ENCODE measurements at places on chromosomes 1 and 21. TPM values are rescaled to one million over a fixed set of nuclear protein-coding genes. Genes with fewer than 3 reads are reported as not detected.

- H3K4me3 ChIP-seq = no peak overlapping the region
- H3K27ac ChIP-seq = no peak overlapping the region
- no peaks in the 10 kb centered on the region for H3K27me3 ChIP-seq
- no peak for DNase-seq
- H3K36me3 ChIP-seq = no peaks in the 10 kb centered on the region
- H3K4me1 ChIP-seq = peaks cover 2% of the 10 kb centered on the region
These were observed 22.1 kb upstream of the PRDX6 start for GRCh38 chr1:173454966-173455524.

DNA sequence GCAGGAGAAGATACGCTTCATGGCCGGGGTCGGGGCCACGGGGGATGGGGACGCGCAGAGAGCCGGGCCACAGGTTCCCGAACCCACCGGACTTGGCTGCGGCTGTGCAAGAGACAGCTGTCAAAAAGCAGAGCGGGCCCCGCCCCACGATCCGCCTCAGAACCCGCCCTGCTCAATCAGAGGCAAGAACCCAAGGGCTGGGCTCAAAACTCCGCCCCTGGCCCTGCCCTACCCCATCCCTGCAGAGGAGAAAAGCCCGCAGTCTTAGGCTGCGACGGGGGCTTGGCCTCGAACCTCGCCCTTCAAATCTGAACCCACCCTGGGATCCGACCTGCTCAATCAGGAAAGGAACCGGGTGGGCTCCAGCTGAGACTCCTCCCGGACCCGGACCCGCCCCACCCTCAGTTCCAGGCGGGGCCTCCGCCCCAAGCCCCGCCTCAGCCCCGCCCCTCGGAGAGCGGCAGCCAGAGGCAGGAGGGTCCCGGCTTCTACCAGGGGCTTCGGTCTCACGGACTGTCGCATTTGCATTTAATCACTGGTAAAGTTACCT lies at the start of gene ANKRD35:
ANKRD35 (minus strand) TSS at position 129 of the 550 bp plus-strand sequence; CDS start at position 21, 108 bp downstream.
- no peak within 1 kb of the TSS for H3K27ac ChIP-seq
- peak within 1 kb of the TSS; percentile 76 for H3K4me3 ChIP-seq
- peaks cover 3% of the 10 kb centered on the region for H3K4me1 ChIP-seq
- H3K27me3 ChIP-seq = peaks cover 3% of the 10 kb centered on the region
- DNase-seq = peak; percentile 42

GRCh38 chr21:41821081-41821755 lies 54.4 kb upstream of the RIPK4 start:
- H3K4me1 ChIP-seq = no peaks in the 10 kb centered on the region
- H3K27ac ChIP-seq = no peak overlapping the region
- H3K36me3 ChIP-seq = peaks cover 3% of the 10 kb centered on the region
- H3K4me3 ChIP-seq = no peak overlapping the region
- no peaks in the 10 kb centered on the region for H3K27me3 ChIP-seq

DNA sequence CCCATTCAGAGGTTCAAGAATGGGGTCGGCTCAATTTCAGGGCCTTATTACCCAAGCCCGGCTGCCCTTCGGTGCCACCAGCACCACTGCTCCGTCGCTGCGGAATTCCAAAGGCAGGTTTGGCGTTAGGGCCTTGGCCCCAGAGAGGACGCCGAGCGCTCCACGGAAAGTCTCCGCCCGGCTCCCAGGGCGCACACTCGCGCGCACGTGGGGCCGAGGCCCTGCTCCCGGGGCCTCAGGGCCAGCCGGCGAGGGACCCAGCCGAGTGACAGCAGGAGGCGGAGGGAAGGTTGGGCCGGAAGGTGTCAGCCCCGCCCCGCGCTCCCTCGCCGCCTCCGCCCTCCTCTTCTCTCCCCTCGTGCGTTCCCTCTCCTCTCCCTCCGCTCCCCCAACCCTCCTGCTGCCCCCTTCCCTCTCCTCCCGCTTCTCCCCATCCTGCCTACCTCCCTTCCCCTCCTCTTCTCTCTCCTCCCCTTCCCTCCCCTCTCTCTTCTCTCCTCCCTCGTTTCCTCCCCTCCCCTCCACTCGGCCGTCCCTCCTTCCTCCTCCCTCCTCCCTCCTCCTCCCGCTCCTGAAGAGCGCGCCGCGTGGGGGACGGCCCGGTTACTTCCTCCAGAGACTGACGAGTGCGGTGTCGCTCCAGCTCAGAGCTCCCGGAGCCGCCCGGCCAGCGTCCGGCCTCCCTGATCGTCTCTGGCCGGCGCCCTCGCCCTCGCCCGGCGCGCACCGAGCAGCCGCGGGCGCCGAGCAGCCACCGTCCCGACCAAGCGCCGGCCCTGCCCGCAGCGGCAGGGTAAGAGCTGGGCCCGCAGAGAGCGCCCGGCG lies at the start of gene ETS2:
ETS2 (plus strand) TSS at position 602 of the 825 bp plus-strand sequence. CDS start 4,106 bp downstream, outside the sequence.
- peak within 1 kb of the TSS; percentile 93 for H3K4me3 ChIP-seq
- peak; percentile 96 for DNase-seq
- H3K36me3 ChIP-seq = peaks cover 2% of the 10 kb centered on the region
- peaks cover 5% of the 10 kb centered on the region for H3K4me1 ChIP-seq
- no peaks in the 10 kb centered on the region for H3K27me3 ChIP-seq
- H3K27ac ChIP-seq = peak within 1 kb of the TSS; percentile 83

- H3K27ac ChIP-seq = no peak overlapping the region
- no peaks in the 10 kb centered on the region for H3K36me3 ChIP-seq
- no peaks in the 10 kb centered on the region for H3K4me1 ChIP-seq
- peaks cover 2% of the 10 kb centered on the region for H3K27me3 ChIP-seq
- H3K4me3 ChIP-seq = no peak overlapping the region
These were observed 6.6 kb downstream of the SPATA21 start for GRCh38 chr1:16430606-16431005.

GRCh38 chr1:54010415-54011117 lies 7.4 kb downstream of the LDLRAD1 start:
- no peaks in the 10 kb centered on the region for H3K36me3 ChIP-seq
- H3K4me3 ChIP-seq = no peak overlapping the region
- H3K4me1 ChIP-seq = no peaks in the 10 kb centered on the region
- DNase-seq = no peak
- no peak overlapping the region for H3K27ac ChIP-seq

- no peaks in the 10 kb centered on the region for H3K27me3 ChIP-seq
- H3K27ac ChIP-seq = peak overlapping the region; percentile 21
These were observed 897 bp downstream of the ZYG11B start for GRCh38 chr1:52727114-52727586.

DNA sequence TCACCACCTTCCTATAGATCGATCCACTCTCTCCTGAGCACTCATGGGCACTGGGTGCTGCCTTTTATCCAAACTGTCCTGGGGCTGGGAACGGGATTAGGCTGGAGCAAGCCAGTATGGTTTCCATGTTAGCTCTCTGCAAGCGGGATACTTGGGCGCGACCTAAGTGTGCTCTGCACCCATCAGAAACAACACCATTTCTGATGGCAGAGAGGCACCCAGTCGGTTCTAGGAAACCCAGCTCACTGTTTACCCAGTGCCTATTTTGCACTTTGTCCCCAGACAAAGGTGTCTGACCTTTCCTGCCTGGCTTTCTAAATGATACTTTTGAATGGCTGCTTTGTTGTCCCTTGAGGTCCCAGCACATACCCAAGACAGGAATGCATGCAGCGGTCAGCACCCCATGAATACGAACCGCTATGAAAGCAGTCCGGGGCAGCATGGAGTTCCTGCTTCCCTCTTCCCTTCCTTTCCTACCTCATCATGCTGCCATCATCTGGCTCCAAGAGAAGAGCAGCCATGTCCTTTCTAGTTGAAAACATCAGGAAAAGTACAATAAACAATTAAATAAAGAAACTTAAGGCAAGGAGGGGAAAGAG lies 83.9 kb downstream of the TRABD2B start:
- no peak overlapping the region for H3K4me3 ChIP-seq
- H3K36me3 ChIP-seq = no peaks in the 10 kb centered on the region
- no peak for DNase-seq
- no peaks in the 10 kb centered on the region for H3K4me1 ChIP-seq
- H3K27me3 ChIP-seq = no peaks in the 10 kb centered on the region

DNA sequence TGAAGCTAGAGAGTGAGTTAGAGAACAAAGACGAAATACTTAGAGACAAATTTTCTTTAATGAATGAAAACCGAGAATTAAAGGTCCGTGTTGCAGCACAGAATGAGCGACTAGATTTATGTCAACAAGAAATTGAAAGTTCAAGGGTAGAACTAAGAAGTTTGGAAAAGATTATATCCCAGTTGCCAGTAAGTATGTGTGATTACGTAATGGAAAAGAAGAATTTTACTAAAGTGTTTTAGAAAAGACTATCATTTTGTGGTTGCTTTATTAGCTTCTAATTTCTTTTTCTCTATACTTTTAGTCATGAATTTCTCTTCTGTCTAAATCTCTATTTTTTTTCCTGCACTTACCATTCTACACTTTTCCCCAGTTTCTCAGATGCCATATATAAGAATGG lies 26.7 kb downstream of the CCDC18 start:
- no peak overlapping the region for H3K27ac ChIP-seq
- H3K27me3 ChIP-seq = no peaks in the 10 kb centered on the region
- no peaks in the 10 kb centered on the region for H3K4me1 ChIP-seq
- no peak overlapping the region for H3K4me3 ChIP-seq
- no peak for DNase-seq

GRCh38 chr1:97136996-97137395 lies 415.4 kb downstream of the PTBP2 start:
- no peaks in the 10 kb centered on the region for H3K27me3 ChIP-seq
- no peak overlapping the region for H3K4me3 ChIP-seq
- H3K36me3 ChIP-seq = no peaks in the 10 kb centered on the region
- H3K27ac ChIP-seq = no peak overlapping the region
- no peak for DNase-seq

DNA sequence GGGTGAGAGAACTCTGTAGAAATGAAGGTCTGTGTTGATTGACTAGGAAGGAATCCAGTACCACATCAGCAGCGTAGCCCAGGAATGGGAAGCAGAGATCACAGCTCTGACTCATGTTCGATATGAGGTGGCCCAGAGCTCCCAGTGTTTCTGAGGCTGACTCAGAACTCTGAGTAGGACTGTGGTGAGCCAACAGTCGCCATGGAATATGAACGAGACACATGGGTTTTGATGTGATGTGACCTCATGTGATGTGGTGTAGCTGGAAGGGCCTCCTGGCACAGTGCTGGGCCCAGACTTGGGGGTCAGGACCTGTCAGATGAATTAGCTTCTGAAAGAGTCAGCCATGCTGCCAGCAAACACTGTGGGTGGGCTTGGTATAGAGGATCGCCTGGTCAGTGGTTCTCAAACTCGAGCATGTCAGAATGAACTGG lies 237.0 kb downstream of the MRPL39 start:
- peak; percentile 99 for DNase-seq
- H3K4me3 ChIP-seq = no peak overlapping the region
- H3K27me3 ChIP-seq = no peaks in the 10 kb centered on the region
- H3K27ac ChIP-seq = peak overlapping the region; percentile 67
- no peaks in the 10 kb centered on the region for H3K36me3 ChIP-seq

- no peaks in the 10 kb centered on the region for H3K36me3 ChIP-seq
- DNase-seq = no peak
- H3K4me3 ChIP-seq = no peak overlapping the region
- no peak overlapping the region for H3K27ac ChIP-seq
These were observed 9.6 kb downstream of the LRRC53 start for GRCh38 chr1:74502858-74503257.

- H3K27me3 ChIP-seq = no peaks in the 10 kb centered on the region
- H3K27ac ChIP-seq = peak within 1 kb of the TSS; percentile 84
- peak within 1 kb of the TSS; percentile 71 for H3K4me3 ChIP-seq
- H3K4me1 ChIP-seq = peaks cover 13% of the 10 kb centered on the region
- peak; percentile 95 for DNase-seq
- H3K36me3 ChIP-seq = peaks cover 9% of the 10 kb centered on the region
These were observed at the start of gene HLX for GRCh38 chr1:220879076-220879508. TSS of gene HLX (plus strand) at chr1:220879443. CDS start at chr1:220879858, 415 bp downstream.

- H3K27me3 ChIP-seq = no peaks in the 10 kb centered on the region
- H3K36me3 ChIP-seq = no peaks in the 10 kb centered on the region
- H3K27ac ChIP-seq = no peak overlapping the region
- no peak overlapping the region for H3K4me3 ChIP-seq
- no peak for DNase-seq
- H3K4me1 ChIP-seq = peaks cover 5% of the 10 kb centered on the region
These were observed 17.9 kb downstream of the UBE4B start for GRCh38 chr1:10050611-10051010.

DNA sequence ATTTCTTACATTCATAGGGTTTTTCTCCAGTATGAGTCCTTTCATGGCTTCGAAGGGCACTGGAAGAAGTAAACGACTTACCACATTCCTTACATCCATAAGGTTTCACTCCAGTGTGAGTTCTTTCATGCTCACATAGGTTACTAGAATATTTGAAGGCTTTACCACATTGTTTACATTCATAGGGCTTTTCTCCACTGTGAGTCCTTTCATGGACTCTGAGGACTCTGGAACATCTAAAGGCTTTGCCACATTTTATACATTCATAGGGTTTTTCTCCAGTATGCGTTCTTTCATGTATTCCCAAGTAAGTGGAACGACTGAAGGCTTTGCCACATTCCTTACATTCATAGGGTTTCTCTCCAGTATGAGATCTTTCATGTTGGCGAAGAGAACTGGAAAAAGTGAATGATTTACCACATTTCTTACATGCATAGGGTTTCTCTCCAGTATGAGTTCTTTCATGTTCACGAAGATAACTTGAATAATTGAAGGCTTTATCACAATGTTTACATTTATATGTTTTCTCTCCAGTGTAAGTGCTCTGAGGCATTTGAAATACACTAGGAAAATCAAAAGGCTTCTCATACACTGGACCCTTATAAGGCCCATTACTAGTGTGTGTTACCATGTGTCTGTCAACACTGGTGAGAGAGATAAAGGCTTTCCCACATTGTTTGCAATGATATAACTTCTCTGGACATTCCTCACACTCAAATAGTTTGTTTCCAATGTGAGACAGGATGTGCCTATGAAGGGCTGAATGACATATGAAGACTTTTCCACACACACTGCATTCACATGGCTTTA lies 29.9 kb upstream of the ZNF695 start:
- H3K36me3 ChIP-seq = no peaks in the 10 kb centered on the region
- no peak overlapping the region for H3K4me3 ChIP-seq
- H3K4me1 ChIP-seq = no peaks in the 10 kb centered on the region
- no peaks in the 10 kb centered on the region for H3K27me3 ChIP-seq
- no peak for DNase-seq

DNA sequence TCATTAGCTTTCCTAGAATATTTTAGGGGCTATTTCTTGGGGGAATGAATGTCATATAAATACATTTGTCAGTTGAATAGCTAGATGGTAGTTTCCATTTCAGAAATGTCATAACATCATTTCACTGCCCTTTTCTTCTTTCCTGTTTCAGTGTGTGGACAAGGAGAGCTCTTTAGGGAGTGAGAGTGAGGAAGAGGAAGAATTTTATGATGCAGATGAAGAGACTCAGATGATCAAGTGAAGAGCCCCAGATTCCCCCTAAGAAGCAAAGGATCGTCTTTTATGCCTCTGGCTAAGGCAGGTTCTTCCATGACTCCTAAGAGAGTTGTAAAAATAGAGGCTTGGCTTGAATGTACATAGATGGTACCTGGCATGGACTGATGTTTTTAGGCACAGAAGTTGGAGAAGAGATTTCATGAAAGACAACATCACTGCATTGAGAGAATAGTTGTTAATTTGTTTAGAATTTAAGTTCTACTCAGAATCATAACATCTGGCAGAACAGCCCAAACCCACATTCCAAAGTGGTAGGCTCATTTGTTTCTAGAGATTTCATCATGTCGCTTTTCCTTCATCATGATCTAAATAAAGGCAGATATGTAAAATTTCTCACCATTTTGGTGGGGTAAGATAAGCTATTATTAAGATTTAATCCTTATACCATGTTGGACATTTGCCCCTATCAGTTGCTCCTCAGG lies 44.2 kb upstream of the MAB21L3 start:
- DNase-seq = peak; percentile 43
- H3K4me1 ChIP-seq = peaks cover 11% of the 10 kb centered on the region
- no peaks in the 10 kb centered on the region for H3K27me3 ChIP-seq
- no peaks in the 10 kb centered on the region for H3K36me3 ChIP-seq
- peak overlapping the region; percentile 75 for H3K27ac ChIP-seq

Gene ECM1
- 137 TPM for polyA plus RNA-seq

Gene SCNM1
- 32.7 TPM for polyA plus RNA-seq

Gene GPR25
- polyA plus RNA-seq = not detected

Gene HRNR
- polyA plus RNA-seq = not detected

Gene DCST1
- polyA plus RNA-seq = not detected

Gene IL6R
- polyA plus RNA-seq = 14.5 TPM

Gene SLC19A1
- 1.7 TPM for polyA plus RNA-seq

Gene IL20
- not detected for polyA plus RNA-seq
